Stimulated activated CD4-positive, alpha-beta T cell treated with anti-CD3 and anti-CD28 coated beads, Interleukin-1b, Interleukin-23, amount 100 ng/mL, for 1 hour (primary cell): ENCODE measurements at places on chromosomes 3 and 15.

GRCh38 chr3:175479175-175479574 is 620.0 kb downstream of the NAALADL2 start:
- no peak for DNase-seq

DNA sequence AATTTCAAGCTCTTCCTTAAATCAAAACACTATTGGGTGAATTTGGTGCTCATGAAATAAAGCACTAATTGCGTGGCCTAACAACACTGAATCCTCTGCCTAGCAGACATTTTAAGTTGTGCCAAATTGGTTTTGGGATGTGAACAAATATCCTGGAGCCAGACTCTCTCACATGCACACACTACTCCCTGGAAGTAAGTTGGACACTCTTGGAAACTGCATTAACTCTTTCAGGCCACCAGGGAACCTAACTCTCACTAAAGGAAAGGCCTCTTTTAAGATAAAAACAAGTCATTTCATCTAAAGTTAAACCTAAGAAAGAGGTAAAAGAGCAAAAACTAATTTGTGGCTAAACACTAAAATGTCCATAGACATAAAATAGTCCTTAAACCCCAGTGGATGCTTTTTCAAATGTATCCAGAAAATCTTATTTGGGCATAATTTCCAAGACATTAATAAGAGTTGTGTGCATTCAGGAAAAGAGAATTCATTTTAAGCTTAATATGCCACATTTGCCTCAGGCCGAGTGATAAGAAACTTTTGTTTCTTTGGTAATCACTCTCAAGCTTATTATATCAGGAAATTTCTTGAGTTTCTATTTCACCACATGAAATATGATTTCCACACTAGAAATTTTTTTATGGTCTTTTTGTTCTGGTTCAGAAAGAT is 61.8 kb downstream of the ZBTB20 start:
- DNase-seq: no peak

DNA sequence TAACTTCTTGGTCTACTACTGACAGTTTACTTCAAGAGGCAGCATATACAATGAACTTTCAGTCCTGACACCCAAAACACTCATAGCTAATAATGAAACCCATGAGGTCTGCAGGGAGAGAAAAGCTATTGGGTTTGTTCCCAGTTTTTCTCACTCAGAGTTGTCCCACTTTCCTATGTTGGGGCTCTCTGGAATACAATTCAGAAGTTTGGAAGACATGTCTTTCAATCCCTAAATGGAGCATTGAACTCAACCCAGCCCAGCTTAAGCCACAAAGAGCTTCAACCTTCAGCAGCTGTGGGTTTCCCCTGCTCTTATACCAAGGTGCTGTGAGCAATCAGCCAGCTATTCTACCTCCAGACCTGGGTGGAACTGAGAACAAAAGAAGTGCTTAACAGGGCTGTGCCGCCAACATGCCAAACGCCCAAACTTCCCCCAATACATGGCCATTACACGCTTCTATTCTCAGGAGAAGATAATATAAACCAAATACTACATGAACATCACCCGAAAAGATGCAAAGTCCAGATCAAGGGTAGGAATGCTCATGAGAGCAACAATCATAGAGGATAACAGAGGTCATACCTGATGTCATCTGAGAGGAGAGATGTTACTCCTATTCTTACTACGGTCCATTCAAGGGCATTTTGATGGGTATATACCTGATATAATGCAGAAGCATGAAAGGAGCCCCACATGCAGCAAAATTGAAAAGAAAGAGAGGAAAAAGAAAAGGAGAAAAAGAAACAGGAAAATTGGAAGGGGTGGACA is 131.2 kb upstream of the TGFBR2 start:
- no peak for DNase-seq

GRCh38 chr15:82882273-82882928 is 70.1 kb downstream of the HOMER2 start:
- DNase-seq: no peak

DNA sequence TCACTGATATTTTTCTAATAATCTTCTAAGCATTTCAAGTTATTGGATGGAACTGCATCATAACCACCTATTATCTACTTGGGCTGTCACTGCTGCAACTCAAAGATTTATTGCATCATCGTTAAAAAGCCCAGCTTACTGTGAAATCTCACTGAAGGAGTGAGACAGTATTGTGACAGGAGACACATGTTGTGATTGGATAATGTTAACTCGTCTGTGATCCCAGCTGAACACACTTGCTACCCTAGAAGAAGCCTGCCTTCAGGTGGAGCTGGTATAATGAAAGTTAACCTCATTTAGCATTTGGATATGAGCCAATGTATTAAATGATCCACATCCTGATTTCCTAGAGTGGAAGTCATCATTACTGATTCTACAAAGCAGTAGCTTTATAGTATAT is 138.1 kb downstream of the MAP2K5 start:
- no peak for DNase-seq

- no peak for DNase-seq
Observed at GRCh38 chr3:13764161-13764560, 115.7 kb downstream of the WNT7A start.

GRCh38 chr3:45781271-45781670 is 15.1 kb downstream of the SLC6A20 start:
- DNase-seq: no peak

- no peak for DNase-seq
Observed at GRCh38 chr3:183233966-183234365, 19.1 kb upstream of the B3GNT5 start.

- DNase-seq: no peak
Observed at GRCh38 chr3:163555918-163556317, 1522.4 kb downstream of the SI start.

DNA sequence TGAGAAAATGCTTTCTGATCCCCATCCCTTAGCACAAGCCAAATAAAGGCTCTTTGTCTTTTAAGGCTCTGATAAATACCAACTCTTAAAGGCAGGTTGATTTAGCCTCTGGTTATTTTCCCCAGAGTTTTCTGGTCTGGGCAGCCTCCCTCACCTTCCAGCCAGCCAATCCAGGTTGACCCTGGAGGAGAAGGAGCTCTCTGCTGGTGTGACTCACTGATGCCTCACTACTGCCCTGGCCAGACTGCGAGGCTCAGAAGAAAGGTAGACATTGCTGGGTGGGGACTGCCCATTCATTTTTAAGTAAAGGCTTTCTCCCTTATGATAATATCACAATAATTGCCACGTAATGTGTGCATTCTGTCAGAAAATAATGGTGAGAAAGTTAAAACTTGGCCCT is 37.1 kb downstream of the SLCO3A1 start:
- DNase-seq: no peak

DNA sequence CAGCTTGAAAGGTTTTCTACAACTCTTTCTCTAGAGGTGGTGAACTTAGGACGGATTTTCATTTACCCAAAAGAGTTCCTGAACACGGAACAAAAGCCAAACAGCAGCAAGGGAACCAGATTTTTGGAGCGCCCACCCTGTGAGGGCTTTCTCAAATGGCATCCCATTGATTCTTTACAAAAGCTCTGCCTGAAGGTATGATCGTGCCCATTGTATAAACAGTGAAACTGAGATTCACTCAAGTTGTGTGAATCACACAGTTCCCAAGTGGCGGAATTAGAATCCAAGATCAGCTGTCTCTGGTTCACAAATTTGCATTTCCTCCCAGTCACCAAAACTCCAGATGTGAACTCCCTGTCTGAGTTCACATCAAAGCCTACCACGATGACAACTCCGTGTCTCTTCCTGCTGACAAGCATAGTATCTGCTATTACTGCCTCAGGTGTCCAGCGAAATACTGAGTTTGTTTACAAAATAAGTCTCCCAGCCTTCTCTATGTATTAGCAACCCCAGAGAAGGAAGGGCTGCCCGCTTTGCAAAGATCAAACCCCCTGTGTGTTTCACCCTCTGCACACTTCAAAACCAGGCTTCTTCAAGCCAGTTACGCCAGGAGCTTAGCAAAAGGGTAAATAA is 235.9 kb upstream of the ST8SIA2 start:
- DNase-seq: no peak

DNA sequence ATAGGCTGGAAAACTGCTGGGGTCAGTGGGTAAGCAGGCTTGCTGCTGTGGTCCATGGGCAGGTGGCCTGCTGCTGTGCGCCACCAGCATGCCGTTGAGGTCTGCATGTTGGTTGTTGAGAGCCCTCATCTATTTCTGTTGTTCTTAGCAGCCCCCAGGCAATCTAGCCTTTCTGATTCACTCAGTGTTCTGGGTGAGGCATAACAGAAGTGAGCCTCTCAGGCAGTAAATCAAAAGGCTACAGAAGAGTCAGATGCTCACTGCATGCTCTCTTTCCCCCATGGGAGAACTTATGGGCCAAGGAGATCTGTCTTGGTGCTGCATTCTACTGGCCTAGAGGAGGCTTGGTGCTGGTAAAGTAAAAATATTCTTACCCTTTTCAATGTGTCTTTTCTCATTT is 67.8 kb upstream of the ATP10A start:
- DNase-seq: no peak

- no peak for DNase-seq
Observed at GRCh38 chr15:99436542-99437314, 129.1 kb upstream of the MEF2A start.

- no peak for DNase-seq
Observed at GRCh38 chr15:29458361-29458760, 188.7 kb upstream of the NSMCE3 start.
